ENCODE measurements at places on chromosomes 11 and 22. TPM values are rescaled to one million over a fixed set of nuclear protein-coding genes. Genes with fewer than 3 reads are reported as not detected.

CD3D gene
- total RNA-seq = not detected

FAM83F gene
- not detected for total RNA-seq

CCDC15 gene
- total RNA-seq = 0.23 TPM

SDF2L1 gene
- total RNA-seq = 46.2 TPM

LRRC55 gene
- not detected for total RNA-seq

PANX2 gene
- total RNA-seq = 0.35 TPM

MRGPRF gene
- 2.1 TPM for total RNA-seq

DGCR6L gene
- total RNA-seq = 61.3 TPM

MMP1 gene
- 73.8 TPM for total RNA-seq

ANO5 gene
- total RNA-seq = under 0.01 TPM

KCNJ11 gene
- total RNA-seq = not detected

BCO2 gene
- 1.3 TPM for total RNA-seq

CASP4 gene
- total RNA-seq = 117 TPM

P4HA3 gene
- 19.2 TPM for total RNA-seq

C11orf97 gene
- total RNA-seq = not detected

C1QTNF4 gene
- 0.08 TPM for total RNA-seq

OR51I1 gene
- not detected for total RNA-seq

MFRP gene
- total RNA-seq = not detected

SPDYC gene
- not detected for total RNA-seq

CDON gene
- 104 TPM for total RNA-seq

MYEOV gene
- not detected for total RNA-seq

DEPDC7 gene
- 3.5 TPM for total RNA-seq

ALDH3B1 gene
- total RNA-seq = 18.6 TPM

SYNGR1 gene
- total RNA-seq = 23.6 TPM

SYCE3 gene
- not detected for total RNA-seq

VPREB3 gene
- total RNA-seq = not detected

TMEM121B gene
- total RNA-seq = 0.08 TPM

SLC22A6 gene
- not detected for total RNA-seq

MS4A6A gene
- total RNA-seq = not detected

MAPK11 gene
- total RNA-seq = 4.3 TPM

RASGRP2 gene
- 0.23 TPM for total RNA-seq

ESAM gene
- 0.23 TPM for total RNA-seq

TTC28 gene
- total RNA-seq = 11.5 TPM

MUC5AC gene
- total RNA-seq = not detected

SGSM1 gene
- under 0.01 TPM for total RNA-seq

PRG3 gene
- not detected for total RNA-seq

MRPL23 gene
- 62.9 TPM for total RNA-seq

RBMXL2 gene
- 0.08 TPM for total RNA-seq

Measured in smooth muscle cell of the coronary artery (primary cell).